Cortex of kidney (tissue), 1 donor: ENCODE measurements at places on chromosomes 1 and 21.

GRCh38 chr1:88275259-88275862 is 408.7 kb upstream of the PKN2 start:
- DNase-seq = no peak

DNA sequence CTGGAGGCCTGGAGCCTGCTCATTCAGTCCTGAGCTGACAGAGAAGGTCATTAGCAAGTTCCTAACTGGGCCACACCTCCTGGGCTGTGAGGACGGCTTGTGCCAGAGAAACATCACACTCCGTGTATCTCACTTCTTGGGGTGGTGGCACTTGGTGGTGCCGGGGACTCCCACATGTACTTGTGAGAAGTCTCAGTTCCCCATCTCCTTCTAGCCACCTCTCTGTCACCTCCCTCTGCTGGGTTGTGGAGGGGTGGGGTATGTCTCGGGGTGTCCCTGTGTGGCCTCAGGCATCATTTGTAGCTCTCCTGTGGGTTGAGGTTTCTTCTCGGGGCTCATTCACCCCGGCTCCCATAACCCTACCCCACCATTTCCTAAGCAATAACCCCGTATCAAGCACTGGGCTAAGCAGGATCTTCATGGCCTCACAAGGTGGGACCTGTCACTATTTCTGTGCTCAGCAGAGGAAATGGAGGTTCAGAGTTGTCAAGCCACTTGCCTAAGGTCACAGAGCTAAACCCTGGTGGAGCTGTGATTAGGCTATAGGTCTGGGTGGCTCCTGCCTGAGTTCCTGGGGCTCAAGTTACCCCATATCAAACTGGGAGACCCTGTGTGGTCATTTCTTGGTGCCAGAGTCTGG is 62.5 kb downstream of the UBIAD1 start:
- DNase-seq = no peak

GRCh38 chr21:46388206-46388880 is 64.4 kb downstream of the PCNT start:
- no peak for DNase-seq

DNA sequence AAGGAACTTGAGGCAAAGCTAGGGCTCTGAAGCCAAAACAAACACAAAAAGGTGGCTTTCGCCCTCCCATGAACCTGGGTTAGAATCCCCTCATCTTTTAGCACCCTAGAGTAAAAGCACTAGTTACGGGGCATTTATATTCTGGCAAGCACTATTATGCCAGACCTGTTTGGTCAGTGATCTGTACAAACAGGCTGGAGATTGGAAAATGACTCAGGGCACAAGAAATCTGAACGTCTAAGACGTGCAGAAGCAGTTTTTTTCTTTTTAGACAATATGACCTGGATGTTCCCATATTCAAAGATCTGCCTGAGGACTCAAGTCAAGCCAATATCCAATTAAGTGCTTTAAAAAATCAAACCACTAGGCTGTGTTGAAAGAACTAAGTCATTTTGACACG is 3.0 kb downstream of the ZNF436 start:
- no peak for DNase-seq

DNA sequence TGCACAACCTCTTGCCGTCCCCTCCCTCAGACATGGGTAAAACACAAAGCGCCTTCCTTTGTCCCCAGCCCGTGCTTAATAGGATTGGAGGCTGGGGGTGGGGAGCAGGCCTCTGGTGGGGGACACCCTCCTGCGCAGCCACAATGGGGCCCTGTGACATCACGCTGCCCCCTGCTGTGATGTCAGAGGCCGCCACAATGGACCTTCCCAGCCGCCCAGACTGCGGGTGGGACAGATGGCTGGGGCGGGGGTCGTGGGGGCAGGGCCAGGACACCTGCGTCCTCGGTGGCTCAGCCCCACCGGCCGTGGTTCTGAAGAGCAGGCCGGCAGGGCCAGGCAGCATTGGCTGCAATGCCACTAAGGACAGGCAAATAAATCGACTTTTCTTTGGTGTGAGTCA is 39.9 kb downstream of the EPHA2 start:
- no peak for DNase-seq

DNA sequence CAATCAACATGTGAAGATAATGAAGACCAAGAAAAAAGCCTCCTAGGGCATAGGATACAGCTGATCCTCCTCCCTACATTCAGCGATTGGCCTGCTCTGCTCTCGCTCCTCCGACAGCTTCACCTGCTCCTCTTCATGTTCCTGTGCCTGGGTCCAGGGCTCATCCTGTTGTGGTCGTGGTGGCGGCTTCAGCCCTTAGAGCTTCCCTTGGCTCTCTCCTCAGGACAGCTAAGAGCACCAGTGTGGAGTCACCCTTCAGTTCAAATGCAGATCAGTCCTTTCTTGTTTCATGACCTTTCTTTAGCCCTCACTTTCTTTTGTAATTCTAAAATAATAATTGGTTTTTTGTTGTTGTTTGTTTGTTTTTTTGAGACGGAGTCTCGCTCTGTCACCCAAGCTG is 18.7 kb downstream of the CNN3 start:
- DNase-seq = no peak

- no peak for DNase-seq
These were observed 9.9 kb upstream of the QSOX1 start for GRCh38 chr1:180144659-180145357.

GRCh38 chr1:68384872-68385411 is 64.8 kb downstream of the RPE65 start:
- no peak for DNase-seq

DNA sequence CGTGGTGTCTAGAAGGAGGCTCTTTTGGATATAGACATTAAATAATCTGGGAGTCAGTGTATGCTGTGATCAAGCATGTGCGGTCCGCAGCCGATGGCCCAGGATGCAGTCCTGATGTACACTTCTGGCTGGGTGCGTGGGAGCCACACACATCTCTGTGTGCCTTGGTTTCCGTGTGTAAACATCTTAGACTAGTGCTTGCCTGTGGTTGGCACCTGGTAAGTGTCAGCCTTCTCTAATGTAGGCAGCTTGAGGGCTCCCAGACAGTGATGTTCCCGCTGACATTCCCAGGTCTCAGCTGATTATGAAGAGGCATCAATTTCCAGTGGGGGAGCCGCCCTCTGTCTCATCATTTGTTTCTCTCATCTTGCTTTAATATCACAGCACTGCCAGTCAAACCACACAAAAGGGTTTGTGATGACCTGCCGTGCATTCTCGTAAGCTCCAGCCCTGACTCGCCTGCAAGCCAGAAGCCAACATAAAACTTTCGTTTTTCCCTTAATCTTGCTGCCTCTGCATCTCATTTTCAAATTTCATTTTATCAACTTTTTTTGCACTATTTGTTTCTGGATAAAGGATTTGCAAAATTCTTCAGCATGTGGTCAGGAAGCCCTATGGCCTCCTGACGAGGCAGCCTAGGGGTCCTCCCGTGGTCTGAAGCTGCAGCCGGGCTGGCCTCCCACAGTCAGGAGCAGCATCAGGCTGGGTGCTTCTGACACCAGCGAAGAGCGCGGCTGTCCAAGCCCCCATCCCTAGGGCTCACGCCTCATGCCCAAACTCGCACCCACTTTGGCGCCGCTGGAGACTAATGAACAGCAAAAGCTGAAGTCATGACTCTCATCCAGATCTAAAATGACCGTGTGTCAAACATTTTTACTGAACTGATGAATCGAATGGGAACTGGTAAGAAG is 28.1 kb downstream of the PDE9A start:
- DNase-seq = no peak

DNA sequence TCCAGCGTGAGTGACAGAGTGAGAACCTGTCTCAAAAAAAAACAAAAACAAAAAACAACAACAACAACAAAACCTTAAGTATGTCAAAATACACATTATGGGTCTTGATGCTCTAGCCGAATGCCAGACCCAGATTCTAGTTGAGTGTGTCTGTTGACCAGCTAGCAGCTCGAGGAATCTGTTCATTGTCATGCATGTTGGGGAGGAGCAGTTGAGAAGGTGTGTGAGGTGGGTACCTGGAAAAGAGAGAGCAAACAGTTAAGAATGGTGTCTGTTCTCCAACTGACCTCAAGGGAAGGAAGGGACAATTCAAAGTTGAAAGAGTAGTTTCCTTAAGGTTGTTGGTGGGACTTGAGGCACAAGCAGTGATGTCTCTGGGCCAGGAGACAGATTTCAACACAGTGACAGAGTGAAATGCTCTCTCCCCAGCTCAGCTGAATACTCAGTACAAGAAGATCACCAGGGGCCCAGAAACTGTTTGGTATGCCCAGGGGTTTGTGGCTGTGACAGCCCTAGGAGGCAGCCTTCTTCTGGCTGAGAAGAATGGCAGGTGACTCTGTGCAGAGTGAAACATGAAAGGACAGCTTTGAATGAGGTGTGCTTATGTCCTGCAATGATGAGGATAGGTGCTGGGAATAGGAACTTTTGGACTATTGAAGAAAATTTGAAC is 14.4 kb upstream of the POU2F1 start:
- DNase-seq = no peak

- no peak for DNase-seq
These were observed 476 bp downstream of the BATF3 start for GRCh38 chr1:212699104-212699624.

DNA sequence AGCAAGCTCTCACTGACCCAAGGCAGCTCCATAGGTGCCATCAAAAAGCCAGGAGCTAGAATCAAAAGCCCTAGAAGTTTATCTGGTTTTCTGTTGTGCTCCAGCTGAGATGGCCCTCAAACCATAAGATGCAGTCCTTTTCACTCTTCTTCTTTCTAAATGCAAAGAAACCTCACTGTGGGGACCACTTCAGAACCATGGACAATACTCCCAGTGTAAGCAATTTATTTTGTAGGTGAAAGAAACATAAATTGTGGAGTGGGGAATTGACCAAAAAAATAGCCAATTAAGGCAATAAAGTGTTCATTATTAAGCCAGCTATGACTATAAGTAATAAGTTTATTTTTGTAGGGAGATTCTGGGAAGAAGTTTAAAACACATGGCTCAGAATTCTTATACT is 1399.9 kb downstream of the PLA2G4A start:
- no peak for DNase-seq

- no peak for DNase-seq
These were observed 1197.0 kb downstream of the AMY1C start for GRCh38 chr1:104946558-104947210.

- DNase-seq = no peak
These were observed 13.7 kb downstream of the TFF3 start for GRCh38 chr21:42301371-42302075.

- no peak for DNase-seq
These were observed 123.9 kb downstream of the SMYD3 start for GRCh38 chr1:246383239-246383589.

- DNase-seq = no peak
These were observed 56.1 kb downstream of the HIVEP3 start for GRCh38 chr1:41862384-41863221.

- DNase-seq = no peak
These were observed at the start of gene PCNX2 for GRCh38 chr1:233295237-233295974. TSS of gene PCNX2 (minus strand) at chr1:233295725. CDS start at chr1:233295478, 247 bp downstream.
